ENCODE measurements at places on chromosomes 5 and 9. TPM values are rescaled to one million over a fixed set of nuclear protein-coding genes. Genes with fewer than 3 reads are reported as not detected.

Gene POLE3
- total RNA-seq: 66.6 TPM

- no peak overlapping the region for H3K4me3 ChIP-seq
- H3K36me3 ChIP-seq: no peaks in the 10 kb centered on the region
- no peak overlapping the region for H3K27ac ChIP-seq
Measured at GRCh38 chr9:12666813-12667212, 26.4 kb upstream of the TYRP1 start.

DNA sequence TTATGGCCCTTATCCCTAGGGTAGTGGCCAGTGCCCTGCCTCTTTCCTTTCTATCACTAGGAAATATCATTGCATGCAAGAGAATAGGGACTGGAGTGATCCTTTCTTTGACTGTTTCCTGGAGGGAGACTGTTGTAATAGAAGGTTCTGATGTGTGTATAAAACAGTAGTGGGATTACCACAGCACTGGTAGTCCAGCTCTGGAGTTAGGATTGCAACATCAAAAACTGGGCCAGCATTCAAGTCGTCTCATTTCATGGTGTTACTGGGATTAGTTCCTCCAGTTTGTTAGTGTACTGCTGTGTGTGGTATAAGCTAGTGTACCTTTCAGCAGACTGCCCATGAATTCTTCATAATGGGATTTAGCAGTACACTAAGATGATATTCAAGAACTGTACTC is 45.8 kb downstream of the KIAA1958 start:
- DNase-seq: no peak
- no peaks in the 10 kb centered on the region for H3K4me1 ChIP-seq
- H3K27ac ChIP-seq: no peak overlapping the region
- H3K4me3 ChIP-seq: no peak overlapping the region
- no peaks in the 10 kb centered on the region for H3K36me3 ChIP-seq
- H3K27me3 ChIP-seq: no peaks in the 10 kb centered on the region

- no peak overlapping the region for H3K4me3 ChIP-seq
- no peaks in the 10 kb centered on the region for H3K36me3 ChIP-seq
- H3K27ac ChIP-seq: no peak overlapping the region
- no peaks in the 10 kb centered on the region for H3K4me1 ChIP-seq
- no peak for DNase-seq
Measured at GRCh38 chr5:15914638-15915037, 265.0 kb downstream of the MARCHF11 start.

- H3K36me3 ChIP-seq: peaks cover 10% of the 10 kb centered on the region
- H3K4me1 ChIP-seq: peaks cover 9% of the 10 kb centered on the region
- DNase-seq: no peak
Measured at GRCh38 chr9:77856615-77857014, 175.0 kb downstream of the GNAQ start.

GRCh38 chr5:111946556-111946955 is 189.6 kb upstream of the NREP start:
- no peak overlapping the region for H3K27ac ChIP-seq
- no peaks in the 10 kb centered on the region for H3K36me3 ChIP-seq
- H3K27me3 ChIP-seq: peaks cover 2% of the 10 kb centered on the region

GRCh38 chr5:118326481-118327045 is 661.8 kb downstream of the DTWD2 start:
- H3K27ac ChIP-seq: no peak overlapping the region
- H3K36me3 ChIP-seq: no peaks in the 10 kb centered on the region
- no peaks in the 10 kb centered on the region for H3K4me1 ChIP-seq
- no peak overlapping the region for H3K4me3 ChIP-seq
- no peak for DNase-seq

DNA sequence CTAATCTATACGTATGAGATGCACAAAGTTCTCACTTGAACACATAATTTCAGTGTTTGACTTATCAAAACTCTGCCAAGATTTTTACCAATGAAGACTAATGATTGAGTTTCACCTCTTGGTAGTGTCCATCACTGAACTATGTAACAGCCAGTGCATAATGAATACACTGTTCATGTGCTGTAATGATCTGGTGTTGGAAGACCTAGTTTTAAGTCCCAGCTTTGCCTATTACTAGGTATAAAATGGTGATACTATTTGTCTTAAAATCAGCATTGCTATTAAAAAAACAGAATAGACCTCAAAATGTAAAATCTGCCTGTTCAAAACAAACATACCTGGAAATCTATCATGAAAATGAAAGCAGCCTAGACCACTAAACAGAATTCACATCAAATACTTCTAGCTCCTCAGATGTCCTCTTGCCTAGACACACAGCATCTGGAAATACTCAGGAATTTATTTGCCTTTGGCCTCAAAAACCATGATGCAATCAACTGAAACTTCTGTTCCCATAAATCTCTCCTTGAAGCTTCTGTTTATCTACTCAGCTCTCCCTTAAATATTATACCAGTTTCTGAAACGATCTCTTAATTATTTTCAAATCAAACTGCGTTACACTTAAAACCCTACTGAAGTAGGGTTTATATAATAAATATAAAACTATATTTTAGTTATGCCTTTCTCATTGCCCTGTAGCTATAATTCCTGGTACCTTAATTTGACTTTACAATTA is 38.1 kb downstream of the MRPS27 start:
- H3K4me1 ChIP-seq: no peaks in the 10 kb centered on the region
- no peak for DNase-seq
- H3K4me3 ChIP-seq: no peak overlapping the region
- no peak overlapping the region for H3K27ac ChIP-seq

DNA sequence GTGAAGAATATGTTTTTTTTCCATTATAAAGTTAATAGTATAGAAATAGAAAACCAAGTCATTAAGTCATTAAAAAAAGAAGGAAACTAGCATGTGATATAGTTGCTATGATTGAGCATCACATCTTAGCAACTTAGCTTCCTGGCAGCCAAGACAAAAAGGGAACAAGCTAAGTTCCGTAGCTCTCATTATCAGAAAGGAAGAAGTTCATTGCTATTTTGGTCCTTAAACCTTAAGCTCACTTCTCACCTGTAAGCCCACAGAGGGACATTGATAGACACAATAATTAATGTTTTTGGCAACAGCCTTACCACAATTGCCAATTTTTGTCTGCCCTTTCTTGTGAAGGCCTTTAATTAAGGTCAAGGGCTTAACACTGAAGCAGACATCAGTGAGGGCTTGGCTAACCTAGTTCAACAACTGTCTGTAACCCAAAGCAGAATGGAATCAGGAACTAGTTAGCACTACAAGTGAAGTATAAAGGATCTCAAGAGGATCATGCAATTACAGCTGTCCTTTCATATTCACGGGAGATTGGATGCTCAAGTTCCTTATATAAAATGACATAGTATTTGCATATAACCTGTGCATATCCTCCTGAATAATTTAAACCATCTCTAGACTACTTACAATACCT is 24.0 kb upstream of the KLF4 start:
- no peak overlapping the region for H3K27ac ChIP-seq
- H3K27me3 ChIP-seq: no peaks in the 10 kb centered on the region
- no peaks in the 10 kb centered on the region for H3K36me3 ChIP-seq
- H3K4me3 ChIP-seq: no peak overlapping the region
- H3K4me1 ChIP-seq: no peaks in the 10 kb centered on the region

Gene RNF180
- total RNA-seq: not detected

Gene CCDC171
- 1.2 TPM for total RNA-seq

Measured in activated CD4-positive, alpha-beta T cell treated with anti-CD3 and anti-CD28 coated beads, Interleukin-2, amount 10 ng/mL, durations not matched to agents 7 days and 5 days (primary cell).